Tibial nerve (tissue), 4 donors: ENCODE measurements at places on chromosomes 12 and 14. TPM values are rescaled to one million over a fixed set of nuclear protein-coding genes. Genes with fewer than 3 reads are reported as not detected.

The PLEKHD1 gene
- total RNA-seq: not detected

- DNase-seq: no peak
- peaks cover 31% of the 10 kb centered on the region for H3K27me3 ChIP-seq
- H3K4me3 ChIP-seq: no peak overlapping the region
Observed at GRCh38 chr12:53806721-53807120, 54.9 kb upstream of the CISTR start.

- DNase-seq: no peak
- no peaks in the 10 kb centered on the region for H3K36me3 ChIP-seq
- no peak overlapping the region for H3K4me3 ChIP-seq
- H3K27ac ChIP-seq: no peak overlapping the region
- H3K27me3 ChIP-seq: no peaks in the 10 kb centered on the region
- H3K4me1 ChIP-seq: no peaks in the 10 kb centered on the region
Observed at GRCh38 chr14:37142835-37143401, 29.5 kb downstream of the SLC25A21 start.

The KRT6C gene
- not detected for total RNA-seq

- no peak overlapping the region for H3K27ac ChIP-seq
- H3K4me1 ChIP-seq: no peaks in the 10 kb centered on the region
- no peak overlapping the region for H3K4me3 ChIP-seq
- no peaks in the 10 kb centered on the region for H3K36me3 ChIP-seq
- no peaks in the 10 kb centered on the region for H3K27me3 ChIP-seq
Observed at GRCh38 chr12:10941916-10942607, 3.0 kb upstream of the TAS2R14 start.

The FAM181A gene
- total RNA-seq: not detected

The HOXC11 gene
- total RNA-seq: 0.63 TPM

The GPR137C gene
- 0.59 TPM for total RNA-seq

DNA sequence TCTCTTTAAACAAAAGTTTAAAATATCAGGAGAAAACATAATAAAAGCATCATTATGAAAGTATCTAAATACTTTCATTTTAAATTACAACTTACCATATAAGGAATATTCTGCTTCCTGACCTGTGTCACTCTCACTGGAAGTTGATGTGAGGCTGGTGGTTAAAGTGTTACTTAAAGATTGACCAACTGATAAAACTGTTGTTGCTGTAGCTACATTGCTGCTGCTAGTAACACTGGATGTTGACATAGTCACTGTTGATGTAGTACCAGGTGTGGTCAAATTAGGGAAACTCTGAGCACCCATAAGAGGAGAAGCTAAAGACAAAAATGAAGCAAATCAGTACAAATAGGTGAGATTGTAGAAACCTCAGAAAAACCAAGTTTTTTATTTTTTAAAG, 79.9 kb downstream of the HECTD1 start:
- no peaks in the 10 kb centered on the region for H3K36me3 ChIP-seq
- no peak overlapping the region for H3K4me3 ChIP-seq
- no peak overlapping the region for H3K27ac ChIP-seq
- DNase-seq: no peak
- H3K4me1 ChIP-seq: no peaks in the 10 kb centered on the region

DNA sequence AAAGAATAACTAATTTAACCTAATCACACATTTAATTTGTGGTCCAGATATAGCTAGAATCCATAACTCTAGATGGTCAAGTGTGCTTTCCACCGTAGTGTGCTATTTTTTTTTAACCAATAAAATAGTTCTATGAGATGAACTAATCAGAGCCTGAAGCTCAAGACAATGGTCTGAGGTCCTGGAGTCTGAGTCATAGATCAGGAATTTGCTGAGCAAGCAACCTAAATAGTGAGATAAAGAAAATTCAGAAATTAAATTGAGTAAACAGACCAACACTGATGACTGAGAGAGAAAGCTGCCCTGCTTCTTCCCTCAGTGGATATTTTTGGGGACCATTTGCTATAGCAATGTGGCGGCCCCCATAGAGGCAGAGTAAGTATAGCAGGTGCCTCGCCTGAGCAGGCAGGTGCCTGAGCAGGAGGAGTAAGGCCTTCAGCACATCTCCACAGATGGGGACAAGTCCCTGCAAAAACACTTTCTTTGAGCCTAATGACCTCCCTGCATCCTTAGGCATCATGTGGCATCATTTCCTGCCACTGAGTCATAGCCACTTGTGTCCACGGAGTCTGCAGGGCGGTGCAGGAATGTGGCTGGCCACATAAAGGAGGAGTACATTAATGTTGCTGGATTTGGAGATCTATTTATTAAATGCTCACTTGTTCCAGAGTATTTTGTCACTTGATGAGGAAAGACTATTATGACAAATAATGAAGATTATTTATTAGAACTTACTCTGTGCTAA, 13.9 kb upstream of the CLEC4E start:
- no peak overlapping the region for H3K27ac ChIP-seq
- no peaks in the 10 kb centered on the region for H3K36me3 ChIP-seq
- no peak overlapping the region for H3K4me3 ChIP-seq
- H3K4me1 ChIP-seq: no peaks in the 10 kb centered on the region
- no peak for DNase-seq
- H3K27me3 ChIP-seq: no peaks in the 10 kb centered on the region

The ENDOU gene
- 1.2 TPM for total RNA-seq
